ENCODE measurements at places on chromosomes 3 and 15. TPM values are rescaled to one million over a fixed set of nuclear protein-coding genes. Genes with fewer than 3 reads are reported as not detected.

The GOLGA8A gene
- 61.1 TPM for total RNA-seq

The CCDC39 gene
- not detected for total RNA-seq

The KLHL40 gene
- not detected for total RNA-seq

The SV2B gene
- total RNA-seq: not detected

The LOXL1 gene
- 9.2 TPM for total RNA-seq

The CLK3 gene
- 75.5 TPM for total RNA-seq

The SLC24A5 gene
- not detected for total RNA-seq

The GRK7 gene
- not detected for total RNA-seq

The CHRD gene
- 0.53 TPM for total RNA-seq

The ARPIN gene
- total RNA-seq: 18.7 TPM

The EXD1 gene
- total RNA-seq: not detected

The ABHD10 gene
- 37.0 TPM for total RNA-seq

The ARPP21 gene
- not detected for total RNA-seq

The MOBP gene
- total RNA-seq: 0.44 TPM

The VILL gene
- 6.9 TPM for total RNA-seq

The VPS18 gene
- 33.3 TPM for total RNA-seq

The HERC2 gene
- 77.6 TPM for total RNA-seq

The TEX55 gene
- total RNA-seq: not detected

The LIPH gene
- total RNA-seq: not detected

The SAMD7 gene
- not detected for total RNA-seq

The SPATA12 gene
- 0.14 TPM for total RNA-seq

The GLT8D1 gene
- 73.5 TPM for total RNA-seq

The CEMIP gene
- total RNA-seq: not detected

The PTH1R gene
- total RNA-seq: 0.46 TPM

The POLQ gene
- 10.8 TPM for total RNA-seq
